ENCODE measurements at places on chromosomes 7 and 10.

- DNase-seq = no peak
Observed at GRCh38 chr10:110959379-110960332, 40.3 kb downstream of the SHOC2 start.

- DNase-seq = peak; percentile 15
Observed at GRCh38 chr10:111360260-111360925, 283.6 kb downstream of the ADRA2A start.

DNA sequence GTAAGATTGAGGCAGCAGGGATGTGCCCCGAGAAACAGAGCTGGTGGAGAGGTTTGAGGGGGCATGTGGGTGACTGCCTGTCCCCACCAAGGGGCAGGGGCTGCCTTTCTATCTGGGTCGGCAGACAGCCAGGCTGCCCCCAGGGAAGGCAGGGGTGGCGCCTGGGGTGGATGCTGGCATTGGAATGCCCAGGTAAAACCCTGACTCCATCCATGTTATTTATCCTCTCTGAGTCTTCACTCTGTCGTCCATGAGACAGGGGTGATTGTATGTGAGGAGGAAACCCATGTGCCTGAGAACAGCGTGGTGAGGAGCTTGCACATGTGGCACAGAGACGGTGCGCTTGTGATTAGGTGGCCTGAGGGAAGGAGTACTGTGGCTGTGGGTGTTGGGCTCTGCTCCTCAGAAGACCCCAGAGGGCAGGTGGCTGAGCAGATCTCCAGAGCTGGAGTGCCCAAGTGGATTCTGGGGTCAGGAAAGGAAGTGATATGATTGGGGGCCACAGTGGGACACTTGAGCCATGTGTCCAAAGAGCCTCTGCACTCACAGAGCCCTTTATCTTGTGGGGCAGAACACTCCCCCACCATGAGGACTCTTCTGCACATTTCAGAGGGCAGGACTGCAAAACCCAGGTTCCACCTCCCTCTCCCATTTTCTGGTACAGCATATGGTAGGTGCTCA is 100.4 kb upstream of the RET start:
- no peak for DNase-seq

DNA sequence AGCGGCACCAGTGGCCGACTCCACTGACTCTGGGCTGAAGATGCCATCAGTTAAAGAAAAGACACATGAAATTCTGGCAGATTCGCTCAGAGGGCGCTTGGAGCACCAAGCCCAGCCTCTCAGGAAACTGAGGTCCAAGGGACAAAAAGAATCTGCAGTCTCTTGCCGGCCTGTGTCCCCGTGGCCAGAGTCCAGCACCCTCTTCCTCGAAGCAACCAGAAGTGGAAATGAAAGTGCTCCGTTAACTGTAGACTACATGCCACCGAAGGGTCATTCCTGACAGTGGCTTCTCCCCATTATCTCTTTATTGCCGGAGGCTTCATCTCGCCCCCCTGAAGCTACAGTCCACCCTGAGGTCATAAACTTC is 1.0 kb upstream of the CHST15 start:
- DNase-seq = no peak

- peak; percentile 79 for DNase-seq
Observed at GRCh38 chr7:149625340-149625946, 127.8 kb upstream of the ZNF746 start.

DNA sequence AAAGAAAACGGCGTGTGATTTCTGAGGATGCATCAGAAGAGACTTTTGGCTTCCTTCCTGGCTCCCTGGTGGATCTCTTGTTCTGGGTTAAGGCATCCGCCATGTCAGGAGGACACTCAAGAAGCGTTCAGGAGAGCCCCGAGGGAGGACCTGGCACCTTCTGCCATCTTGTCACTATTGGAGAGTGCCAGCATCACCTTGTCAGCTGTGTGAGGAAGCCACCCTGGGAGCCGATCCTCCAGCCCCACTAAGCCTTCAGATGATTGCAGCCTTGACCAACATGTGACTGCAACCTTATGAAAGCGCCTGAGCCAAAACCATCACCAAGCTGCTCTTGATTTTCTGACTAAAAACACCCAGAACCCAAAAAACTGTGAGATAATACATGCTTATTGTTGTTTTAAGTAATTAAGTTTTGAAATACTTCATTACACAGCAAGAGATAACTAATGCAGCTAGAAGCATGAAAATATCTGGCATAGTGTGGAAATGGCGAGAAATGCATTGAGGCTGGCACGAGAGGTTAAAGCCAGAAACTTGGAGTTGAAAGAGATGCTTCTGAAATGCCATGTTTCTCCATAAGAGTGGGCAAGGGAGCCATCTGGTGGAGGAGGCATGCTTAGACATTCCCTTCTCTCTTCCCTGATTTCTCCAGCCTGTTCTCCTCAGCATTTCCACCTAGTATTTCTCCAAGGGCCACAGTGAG is 5.4 kb upstream of the ZFYVE27 start:
- DNase-seq = peak; percentile 86

- DNase-seq = no peak
Observed at GRCh38 chr7:39187130-39187529, 209.4 kb downstream of the POU6F2 start.

GRCh38 chr10:82778908-82779307 is 903.9 kb downstream of the NRG3 start:
- DNase-seq = no peak

DNA sequence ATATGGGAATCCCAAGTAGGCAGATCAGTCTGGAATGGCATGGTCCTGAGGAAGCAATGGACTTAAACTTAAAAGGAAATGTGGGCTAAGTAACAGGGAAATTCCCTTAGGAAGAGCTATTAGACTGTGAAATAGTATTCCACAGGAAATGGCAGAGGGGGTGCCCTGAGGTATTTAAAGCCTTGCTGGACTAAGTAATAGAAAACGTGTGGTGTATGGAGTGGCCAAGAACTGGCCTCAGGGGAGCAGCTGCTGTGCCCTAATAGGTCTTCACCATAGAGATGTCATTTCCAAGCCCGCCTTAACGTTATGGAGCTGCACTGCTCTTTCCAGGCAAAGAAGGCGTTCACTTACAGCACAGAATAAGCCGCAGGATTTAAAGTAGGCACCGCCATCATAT is 365.2 kb upstream of the ZMIZ1 start:
- peak; percentile 12 for DNase-seq

DNA sequence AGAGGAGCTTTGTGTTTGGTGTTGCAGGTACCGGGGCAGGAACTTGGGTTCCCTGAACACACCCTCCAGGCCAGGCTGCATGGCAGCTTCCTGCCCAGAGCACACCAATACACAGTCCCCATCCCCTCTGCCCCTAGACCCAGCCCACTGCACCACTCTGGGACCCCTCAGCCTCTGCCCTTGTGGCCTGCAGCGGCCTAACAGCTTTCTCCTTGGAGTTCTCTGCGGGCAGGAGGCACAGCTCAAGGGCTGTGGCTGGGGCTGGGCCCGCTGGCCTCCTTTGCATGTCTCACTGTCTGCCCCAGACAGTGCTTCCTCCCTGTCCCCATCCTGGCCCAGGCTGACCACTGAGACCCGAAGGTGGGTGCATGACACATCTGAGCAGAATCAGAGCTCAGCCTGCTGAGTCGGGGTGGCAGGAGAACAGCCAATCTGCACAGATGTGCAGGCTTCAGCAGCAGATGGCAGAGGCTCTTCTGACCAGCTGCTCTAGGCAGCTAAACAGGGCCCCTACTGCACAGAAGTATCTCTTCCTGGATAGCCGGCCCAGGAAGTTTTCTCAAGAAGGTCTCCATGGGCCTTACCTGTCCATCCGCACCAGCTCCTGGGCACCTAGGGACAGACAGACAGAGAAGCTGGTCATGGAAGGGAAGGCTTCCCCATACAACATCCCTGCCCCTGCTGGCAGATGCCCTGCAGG is 20.8 kb downstream of the VSIR start:
- DNase-seq = no peak

GRCh38 chr10:72809006-72809405 is 84.5 kb upstream of the OIT3 start:
- DNase-seq = no peak

DNA sequence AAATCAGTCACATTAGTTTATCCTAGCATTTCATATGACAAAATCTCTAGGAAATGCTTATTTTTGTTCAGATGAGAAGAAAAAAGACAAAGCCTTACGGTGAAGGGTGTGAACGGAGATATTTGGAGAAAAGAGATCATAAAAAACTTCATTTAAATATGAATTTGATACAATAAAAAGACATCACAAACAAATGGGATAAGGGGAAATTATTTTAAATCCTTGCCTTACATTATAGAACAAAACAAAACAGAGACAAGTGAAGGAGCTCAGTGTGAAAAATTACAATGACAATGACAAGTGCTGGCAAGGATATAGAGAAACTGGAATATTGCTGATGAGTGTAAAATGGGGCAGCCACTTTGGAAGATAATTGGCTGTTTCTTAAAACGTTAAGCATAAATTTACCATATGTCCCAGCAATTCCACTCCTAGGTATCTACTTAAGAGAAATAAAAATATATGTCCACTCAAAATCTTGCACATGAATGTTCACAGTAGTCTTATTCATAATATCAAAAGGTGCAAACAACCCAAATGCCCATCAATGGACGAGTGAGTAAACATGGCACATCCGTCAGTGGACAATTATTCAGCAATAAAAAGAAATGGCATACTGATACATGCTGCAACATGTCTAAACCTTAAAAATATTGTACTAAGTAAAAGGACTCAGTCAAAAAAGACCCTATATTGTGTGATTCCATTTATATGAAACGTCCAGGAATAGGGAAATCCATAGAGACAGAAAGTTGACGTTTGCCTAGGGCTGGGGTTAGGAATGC is 66.1 kb upstream of the RAPGEF5 start:
- no peak for DNase-seq

GRCh38 chr7:17339139-17339538 is 40.7 kb downstream of the AHR start:
- DNase-seq = no peak

DNA sequence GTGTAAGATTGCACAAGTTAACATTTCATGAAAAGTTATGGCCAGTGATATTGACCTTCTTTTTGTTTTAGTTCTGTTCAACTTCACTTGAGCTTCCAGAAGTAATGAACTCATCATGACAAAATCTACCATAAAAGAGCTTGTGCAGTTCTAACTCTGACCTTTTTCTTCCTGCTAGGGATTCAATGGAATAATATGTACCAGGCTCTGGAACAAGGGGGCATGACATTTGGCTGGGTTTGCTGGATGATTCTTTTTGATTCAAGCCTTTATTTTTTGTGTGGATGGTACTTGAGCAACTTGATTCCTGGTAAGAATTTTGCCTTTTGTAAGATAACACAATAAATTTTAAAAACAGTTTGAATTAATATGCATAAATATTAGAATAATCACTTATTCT is 205.0 kb downstream of the ABCA13 start:
- no peak for DNase-seq

- no peak for DNase-seq
Observed at GRCh38 chr7:158324397-158325360, 262.9 kb downstream of the PTPRN2 start.

DNA sequence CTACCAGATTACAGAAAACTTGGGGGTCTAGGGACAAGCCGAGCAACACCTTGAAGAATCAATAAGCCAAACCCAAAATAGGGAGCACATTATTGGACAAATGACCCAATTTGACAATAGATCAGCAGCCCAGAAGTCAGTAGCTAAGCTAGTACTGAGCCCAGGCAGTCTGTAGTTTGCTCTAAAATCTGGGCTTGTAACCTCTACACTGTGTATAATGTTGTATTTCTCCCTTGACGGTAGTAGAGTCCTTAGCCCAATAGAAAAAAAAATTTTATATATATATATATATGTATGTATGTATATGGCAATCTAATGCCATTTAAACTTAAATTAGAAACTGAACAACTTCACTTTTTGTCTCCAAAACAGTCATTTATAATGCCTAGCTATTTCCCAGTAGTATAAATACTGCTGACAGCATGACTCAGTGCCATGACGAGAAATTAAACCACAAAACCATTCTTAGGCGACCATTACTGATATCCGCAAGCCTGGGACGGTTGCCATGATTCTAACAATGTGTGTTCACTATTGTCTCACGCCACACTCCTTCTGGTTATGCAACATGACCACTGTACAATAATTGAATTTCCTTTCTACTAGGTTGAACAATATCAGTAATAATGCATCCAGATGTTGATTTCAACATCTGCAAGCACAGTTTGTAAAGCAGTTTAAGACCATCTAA is 110.5 kb downstream of the IPMK start:
- DNase-seq = peak; percentile 98

DNA sequence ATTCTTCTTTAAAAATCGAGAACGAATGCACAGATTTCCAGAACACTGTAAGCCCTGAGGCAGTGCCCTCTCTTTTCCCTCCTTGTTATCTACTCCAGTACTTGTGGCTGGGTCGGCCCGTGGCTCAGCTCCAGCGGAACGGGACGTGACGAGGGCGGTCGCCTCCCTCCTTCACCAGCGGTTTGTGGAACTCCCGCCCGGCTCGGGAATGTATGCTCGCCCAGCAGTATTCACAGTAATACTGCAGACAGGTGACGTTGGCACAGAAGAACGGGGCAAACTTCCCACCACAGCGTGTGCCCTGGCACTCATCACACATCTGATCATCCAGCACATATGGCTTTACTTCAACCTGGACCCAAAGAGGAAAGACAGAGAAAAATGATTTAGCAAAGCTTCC is 128.5 kb downstream of the BTAF1 start:
- peak; percentile 14 for DNase-seq

DNA sequence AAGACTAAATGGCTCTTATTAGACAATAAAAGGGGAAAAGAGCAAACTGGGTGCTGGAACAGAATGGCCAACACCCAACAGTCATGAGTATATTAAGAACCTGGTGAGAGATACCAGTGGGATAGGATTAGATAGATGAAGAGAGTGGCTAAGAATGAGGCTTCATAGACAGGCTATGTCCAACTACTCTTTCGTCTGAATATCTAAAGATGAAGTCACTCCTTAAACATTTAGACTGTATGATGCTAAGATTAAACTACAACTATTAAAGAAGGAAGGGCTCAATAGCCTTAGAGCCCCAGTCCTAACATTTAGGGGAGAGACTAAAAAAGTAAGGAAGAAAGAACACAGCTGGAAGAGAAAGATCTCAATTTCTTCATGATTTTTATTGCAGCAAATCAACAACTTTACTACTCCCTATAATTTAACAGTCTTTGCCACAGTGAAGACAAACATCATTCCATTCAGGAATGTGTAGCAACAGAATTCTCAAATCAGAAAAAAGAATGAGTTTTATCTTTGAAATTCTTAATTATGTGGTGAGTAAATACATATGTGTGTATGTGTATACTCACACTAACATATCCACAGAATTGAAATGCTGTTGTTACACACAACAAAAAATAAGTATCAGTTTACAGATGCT is 45.6 kb downstream of the CACNA2D1 start:
- no peak for DNase-seq
